ENCODE measurements at places on chromosomes 11 and 22.

DNA sequence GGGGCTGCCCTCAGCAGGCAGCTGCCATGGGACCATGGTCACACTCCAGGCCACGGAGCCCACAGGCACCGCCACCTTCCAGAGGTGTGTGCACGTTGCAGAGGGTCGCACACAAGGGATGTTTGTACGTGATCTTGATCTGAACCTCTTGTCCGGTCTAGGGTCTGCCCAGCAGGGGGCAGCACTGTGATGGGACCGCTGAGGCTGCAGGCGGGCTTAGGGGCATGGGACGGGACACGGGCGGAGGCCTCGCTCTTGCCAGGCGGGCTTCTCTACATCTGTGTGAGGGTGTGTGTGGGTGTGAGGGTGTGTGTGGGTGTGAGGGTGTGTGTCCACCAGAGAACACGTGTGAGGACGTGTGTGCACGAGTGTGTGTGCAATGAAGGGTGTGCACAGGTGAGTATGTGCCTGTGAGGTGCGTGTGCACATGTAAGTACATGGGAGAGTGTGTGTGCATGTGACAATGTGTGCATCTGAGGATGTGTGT is 52.4 kb downstream of the CACNA1I start:
- DNase-seq: no peak

GRCh38 chr22:28973352-28973751 is 88.3 kb downstream of the C22orf31 start:
- no peak for DNase-seq

DNA sequence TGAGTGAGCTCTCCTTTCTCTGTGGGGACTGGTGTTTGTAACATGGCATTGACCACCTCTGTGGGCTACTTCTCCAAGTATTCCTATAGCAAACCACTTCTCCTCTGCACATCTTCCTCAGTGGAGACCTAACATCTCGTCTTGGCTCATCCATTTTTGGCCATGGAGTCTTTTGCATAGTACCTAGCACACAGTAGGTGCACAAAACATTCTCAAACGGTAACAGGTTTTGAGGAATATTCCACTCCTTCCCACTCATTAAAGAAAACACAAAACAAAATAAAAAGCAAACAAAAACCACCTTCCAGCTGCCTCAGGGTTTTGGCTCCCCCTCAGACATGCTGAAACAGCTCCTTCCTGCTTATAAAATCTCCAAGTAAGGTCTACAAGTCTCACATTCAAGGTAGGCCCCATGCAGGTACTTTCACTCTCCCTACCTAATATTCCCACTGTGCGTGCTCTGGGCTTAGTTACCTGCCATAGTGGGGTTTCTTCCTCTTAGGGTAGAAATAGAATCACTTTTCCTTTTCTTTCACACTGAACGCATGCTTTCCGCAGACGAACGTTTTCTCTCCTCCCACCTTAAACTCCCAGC is 132.4 kb downstream of the RBFOX2 start:
- no peak for DNase-seq

- DNase-seq: no peak
Observed at GRCh38 chr22:46033256-46034200, 56.6 kb upstream of the WNT7B start.
